SK-N-DZ (cell line): ENCODE measurements at places on chromosomes 16 and 17.
A peak's percentile ranks its signal among the peaks of the same experiment; 100 is the strongest.

DNA sequence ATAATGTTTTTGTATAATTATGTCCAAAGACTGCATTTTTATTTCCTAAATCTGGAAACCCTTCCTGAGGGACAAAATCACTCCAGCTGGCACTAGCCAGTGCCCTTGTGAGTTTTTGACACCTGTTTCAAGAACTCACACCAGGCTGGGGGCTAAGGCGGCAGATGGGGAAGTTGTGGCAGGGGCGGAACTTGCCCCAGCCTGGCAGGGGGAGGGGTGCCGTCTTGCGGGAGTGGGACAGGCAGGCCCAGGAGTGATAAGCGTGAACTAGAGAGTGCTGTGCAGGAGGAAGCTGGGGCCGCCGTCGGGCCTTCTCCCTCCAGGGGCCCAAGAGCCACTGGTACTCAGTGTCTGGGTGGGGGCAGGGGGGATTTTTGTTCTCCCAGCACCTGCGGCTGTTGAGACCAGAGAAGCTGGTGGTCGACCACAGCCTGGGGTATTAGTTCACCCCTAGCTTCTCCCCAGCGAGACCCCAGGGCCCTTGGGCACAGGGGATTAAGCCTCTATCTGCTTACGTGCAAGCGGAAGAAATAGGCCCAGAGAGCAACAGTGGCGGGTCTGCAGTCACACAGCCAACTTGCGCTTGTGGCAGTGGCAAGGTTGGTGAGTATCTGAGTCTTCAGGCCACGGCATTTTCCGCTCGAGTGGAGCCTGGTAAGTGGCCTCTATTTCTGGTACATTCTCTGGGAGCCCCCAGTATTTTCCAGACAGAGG lies 40.2 kb upstream of the PLCG2 start:
- no peak for DNase-seq

GRCh38 chr16:85735225-85735635 lies 15.7 kb downstream of the C16orf74 start:
- DNase-seq = no peak

- peak; percentile 41 for DNase-seq
Observed at GRCh38 chr17:60390925-60391470, 935 bp downstream of the USP32 start.

- DNase-seq = no peak
Observed at GRCh38 chr16:87936375-87937230, at the start of gene CA5A. CA5A (minus strand) TSS chr16:87936529; CDS start chr16:87936450, 79 bp downstream.

DNA sequence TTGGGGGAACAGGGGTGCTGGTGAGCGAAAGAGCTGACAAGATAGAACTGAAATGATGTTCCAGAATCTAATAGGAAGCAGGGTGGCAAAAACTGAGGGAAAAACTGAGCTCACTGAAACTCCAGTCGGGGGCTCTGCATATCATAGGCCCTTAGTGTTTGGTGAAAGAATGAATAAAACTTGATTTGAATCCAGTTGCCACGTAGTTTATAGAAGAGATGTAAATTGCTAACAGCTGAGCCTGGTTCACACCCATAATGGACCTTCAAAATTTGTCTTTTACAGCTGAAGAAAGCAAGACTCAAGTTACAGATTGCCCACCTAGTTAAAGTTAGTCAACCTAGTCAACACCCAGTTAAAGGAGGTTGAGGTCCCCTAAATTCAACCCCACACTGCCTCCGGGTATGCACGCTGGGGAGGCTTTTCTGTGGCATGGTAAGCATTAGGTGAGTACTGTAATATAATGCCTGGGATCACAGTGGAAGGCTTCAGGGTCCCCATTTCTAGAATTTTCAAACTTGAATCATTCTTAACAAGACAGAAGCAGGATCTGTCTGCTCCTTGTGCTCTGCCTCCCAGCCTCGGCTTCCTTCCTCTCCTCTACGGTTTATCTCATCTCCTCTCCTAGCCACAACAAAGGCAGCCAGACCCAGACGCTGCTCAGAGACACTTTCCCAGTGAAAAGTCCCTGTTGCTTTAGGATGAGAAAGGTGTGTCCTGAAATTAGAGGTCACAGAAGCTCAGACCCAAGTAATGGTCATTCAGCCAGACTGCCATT lies 26.9 kb upstream of the SUPT4H1 start:
- no peak for DNase-seq

GRCh38 chr16:68077866-68078700 lies 7.1 kb upstream of the NFATC3 start:
- no peak for DNase-seq

- no peak for DNase-seq
Observed at GRCh38 chr16:10525214-10525825, 55.1 kb downstream of the EMP2 start.

- peak; percentile 44 for DNase-seq
Observed at GRCh38 chr16:24610416-24610755, 71.0 kb downstream of the RBBP6 start.

DNA sequence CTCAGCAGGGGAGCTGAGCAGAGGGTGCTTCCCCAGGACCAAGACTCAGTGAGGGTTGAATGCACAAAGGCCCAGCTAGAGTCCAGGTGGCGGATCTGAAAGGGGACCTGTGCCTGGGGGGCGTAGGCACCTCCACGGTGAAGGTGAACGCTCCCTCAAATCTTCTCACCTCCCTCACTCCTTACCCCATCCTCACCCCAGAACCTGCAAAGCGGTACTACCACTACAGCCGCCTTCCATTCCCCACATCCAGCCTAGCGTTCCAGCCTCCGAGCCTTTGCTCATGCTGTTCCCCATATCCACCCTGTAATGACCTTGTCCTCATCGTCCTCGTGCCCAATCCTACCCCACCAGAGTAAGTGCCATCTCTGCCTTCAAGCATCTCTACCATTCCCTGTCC lies 30.6 kb downstream of the TRPV3 start:
- no peak for DNase-seq

DNA sequence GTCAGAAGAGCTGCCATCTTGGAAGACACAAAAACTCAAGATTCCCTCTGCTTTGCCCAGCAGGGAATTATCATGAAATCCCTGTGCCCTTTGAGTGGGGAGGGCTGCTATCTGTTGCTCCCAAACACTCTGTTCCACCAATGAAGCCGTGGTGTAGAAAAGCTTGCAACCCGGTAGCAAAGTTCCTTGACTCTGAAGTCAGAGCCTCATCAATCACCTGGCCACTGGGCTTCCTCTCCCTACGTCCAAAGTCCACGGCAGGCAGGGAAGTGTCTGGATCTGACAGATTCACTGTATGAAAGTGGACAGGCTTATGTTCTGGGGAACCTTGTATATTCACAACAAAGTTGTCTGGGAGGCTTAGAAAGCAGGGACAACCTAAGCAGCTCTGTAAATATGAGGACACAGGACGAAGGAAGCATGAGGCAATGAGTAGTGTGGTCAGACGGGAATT lies 343.3 kb downstream of the SLC39A11 start:
- no peak for DNase-seq

DNA sequence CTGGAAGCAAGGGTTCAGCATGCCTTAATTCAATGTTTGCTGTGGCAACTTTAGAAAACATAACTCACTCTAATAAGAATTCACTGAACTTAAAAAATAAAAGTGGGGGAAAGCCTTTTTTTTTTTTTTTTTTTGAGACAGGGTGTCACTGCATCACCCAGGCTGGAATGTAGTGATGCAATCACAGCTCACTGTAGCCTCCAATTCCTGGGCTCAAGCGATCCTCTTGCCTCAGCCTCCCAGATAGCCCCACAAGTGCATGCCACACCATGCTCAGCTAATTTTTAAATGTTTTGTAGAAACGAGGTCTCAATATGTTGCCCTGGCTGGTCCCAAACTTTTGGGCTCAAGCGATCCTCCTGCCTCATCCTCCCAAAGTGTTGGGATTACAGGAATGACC lies 243.9 kb downstream of the PARN start:
- no peak for DNase-seq

DNA sequence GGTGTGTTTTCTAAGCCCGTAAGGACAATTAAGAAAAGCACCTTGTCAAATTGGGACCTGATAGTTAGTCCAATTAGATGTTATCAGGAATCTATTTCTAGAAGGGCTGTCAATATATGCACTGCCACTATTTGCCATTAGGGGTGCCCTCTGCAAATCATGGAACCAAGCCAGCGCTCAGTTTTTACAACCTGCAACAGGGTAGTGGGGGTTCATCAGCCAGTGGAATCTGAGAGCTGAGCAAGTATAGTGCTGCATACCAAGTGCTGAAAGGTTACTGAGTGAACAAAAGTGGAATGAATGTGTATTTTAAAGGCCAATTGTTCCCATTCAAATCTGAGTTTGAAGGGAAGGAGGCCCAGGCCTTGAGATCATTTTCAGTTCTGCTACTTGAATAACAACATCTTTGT lies 10.4 kb downstream of the PRR11 start:
- peak; percentile 33 for DNase-seq

GRCh38 chr17:48519427-48519826 lies 11.4 kb downstream of the HOXB1 start:
- DNase-seq = no peak

DNA sequence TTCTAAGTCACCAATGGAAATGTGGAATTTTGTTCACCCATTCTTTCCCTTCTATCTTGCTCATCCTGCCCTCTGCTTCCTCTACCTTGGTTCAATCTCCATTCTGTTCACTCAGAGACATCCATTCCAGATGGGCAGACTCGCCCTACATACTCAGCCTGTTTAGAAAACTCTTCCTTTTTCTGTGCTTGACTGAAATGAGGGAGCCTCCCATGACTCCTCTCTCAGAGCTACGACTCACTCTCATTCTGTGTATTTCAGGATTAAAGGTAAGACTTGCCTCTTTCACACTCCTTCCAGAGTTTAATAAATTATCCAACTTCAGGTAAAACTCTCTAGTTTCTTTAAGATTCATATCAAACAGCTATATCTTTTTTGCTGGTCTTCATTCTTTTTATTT lies 182.8 kb downstream of the HS3ST3A1 start:
- no peak for DNase-seq

DNA sequence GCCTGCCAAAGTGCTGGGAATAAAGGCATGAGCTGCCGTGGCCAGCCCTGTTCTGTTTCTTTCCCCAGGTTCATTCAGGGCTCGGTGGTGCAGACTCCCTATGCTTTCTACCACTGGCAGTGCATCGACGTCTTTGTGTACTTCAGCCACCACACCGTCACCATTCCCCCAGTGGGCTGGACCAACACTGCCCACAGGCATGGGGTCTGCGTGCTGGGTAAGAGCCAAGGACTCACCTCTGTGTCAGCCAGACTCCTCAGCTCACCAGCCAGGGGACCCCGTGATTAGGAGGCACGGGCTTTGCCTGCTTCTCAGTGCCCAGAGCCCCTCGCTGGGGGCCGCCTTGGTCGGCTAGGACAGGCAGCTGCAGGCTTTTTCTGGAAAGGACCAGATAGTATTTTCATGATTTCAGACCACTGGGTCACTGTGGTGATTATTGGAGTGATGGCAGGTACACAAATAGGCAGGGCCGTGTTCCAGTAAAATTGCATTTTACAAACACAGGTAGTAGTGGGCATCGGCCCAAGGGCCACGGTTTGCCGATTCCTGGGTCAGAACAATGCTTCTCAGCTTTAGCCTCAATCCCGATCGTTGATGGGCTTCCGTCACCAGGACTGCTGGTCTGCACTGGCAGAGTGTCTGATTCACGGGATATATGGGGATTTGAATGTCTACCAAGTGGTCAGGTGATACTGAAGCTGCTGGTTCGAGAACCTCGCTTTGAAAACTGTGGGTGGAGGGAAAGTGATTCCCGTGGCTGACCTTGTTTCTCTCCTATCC lies 5.0 kb downstream of the ENGASE start:
- no peak for DNase-seq

GRCh38 chr17:81810892-81811704 lies 7.1 kb downstream of the GCGR start:
- no peak for DNase-seq

DNA sequence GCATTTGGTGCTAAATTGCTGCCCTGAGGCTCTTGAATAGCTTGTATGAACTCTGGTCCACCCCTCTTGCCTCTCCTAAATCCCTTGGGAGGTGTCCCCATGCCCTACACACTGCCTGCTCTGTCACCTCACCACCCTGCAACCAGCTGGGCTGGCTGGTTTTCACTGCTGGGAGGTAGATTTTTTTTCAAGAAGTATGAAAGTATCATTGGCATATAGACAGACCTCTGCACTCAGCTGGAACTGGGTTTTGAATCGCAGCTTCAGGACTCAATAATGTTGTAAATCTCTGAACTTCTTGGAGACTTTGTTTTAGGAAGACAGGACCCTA lies 184.9 kb downstream of the MSI2 start:
- no peak for DNase-seq

- no peak for DNase-seq
Observed at GRCh38 chr16:23549938-23550337, 7.2 kb downstream of the EARS2 start.

DNA sequence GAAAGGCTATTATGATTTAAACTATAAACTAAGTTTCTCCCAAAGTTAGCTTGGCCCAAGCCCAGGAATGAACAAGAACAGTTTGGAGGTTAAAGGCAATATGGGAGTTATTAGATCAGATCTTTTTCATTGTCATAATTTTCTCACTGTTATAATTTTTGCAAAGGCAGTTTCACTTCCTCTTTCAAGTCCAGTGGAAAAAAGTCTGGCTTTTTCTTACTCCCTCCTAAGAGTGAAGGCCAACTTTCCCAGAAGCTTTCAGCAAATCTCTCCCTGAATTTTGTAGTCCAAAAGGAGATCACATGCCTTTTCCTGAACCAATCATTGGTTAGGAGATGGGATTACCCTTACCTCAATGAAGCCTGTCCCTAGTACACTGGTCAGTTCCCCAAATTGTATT lies 9.1 kb upstream of the BLMH start:
- no peak for DNase-seq

- no peak for DNase-seq
Observed at GRCh38 chr16:69013991-69014390, 91.5 kb upstream of the HAS3 start.

DNA sequence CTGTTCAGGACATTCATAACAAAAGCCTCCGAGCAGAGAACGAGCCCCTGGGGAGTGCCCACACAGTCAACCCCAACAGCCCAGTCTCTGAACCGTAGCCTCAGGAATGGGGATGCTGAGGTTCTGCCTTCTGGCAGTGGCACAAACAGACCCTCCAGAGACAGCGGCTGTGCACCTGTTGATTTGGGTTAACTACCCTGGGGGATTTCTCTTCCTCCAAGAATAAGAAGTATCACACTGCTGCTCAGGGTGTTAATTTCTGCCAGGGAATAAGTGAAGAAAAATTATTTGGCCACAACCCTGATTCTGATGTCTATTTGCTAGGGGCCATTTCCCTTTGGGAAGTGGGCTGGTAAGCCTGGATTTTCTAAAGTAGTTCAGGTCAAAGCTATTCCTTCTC lies 51.0 kb upstream of the PIRT start:
- DNase-seq = no peak
